Glomerular endothelial cell (primary cell): ENCODE measurements at places on chromosomes 6 and 20. TPM values are rescaled to one million over a fixed set of nuclear protein-coding genes. Genes with fewer than 3 reads are reported as not detected.

The SLC44A4 gene
- total RNA-seq = 0.05 and 1.7 TPM in 2 replicates

The PNISR gene
- 26.7 and 50.1 TPM in 2 replicates for total RNA-seq

The LAMA2 gene
- total RNA-seq = 0.24 and 0.58 TPM in 2 replicates

The MOG gene
- total RNA-seq = not detected in 2 replicates

The SPATS1 gene
- total RNA-seq = not detected in 2 replicates

The ZC3H12D gene
- total RNA-seq = not detected in 2 replicates

The FKBP1C gene
- 0.41 and 0.73 TPM in 2 replicates for total RNA-seq

The CLDN20 gene
- not detected in 2 replicates for total RNA-seq

The MCHR2 gene
- total RNA-seq = not detected in 2 replicates

The ADAM33 gene
- not detected in 2 replicates for total RNA-seq

The ZC2HC1B gene
- not detected in 2 replicates for total RNA-seq

The EYA4 gene
- 0.12 TPM in 1 of 2 replicates, not detected in the other for total RNA-seq

The PRDM13 gene
- not detected in 2 replicates for total RNA-seq

The EYA2 gene
- total RNA-seq = not detected in 2 replicates

The FAM50B gene
- 6.8 and 8.3 TPM in 2 replicates for total RNA-seq

The HNF4A gene
- total RNA-seq = not detected in 2 replicates

The TRERF1 gene
- 1.2 and 2.5 TPM in 2 replicates for total RNA-seq
